ENCODE measurements at places on chromosomes 6 and 20.
A peak's percentile ranks its signal among the peaks of the same experiment; 100 is the strongest.

DNA sequence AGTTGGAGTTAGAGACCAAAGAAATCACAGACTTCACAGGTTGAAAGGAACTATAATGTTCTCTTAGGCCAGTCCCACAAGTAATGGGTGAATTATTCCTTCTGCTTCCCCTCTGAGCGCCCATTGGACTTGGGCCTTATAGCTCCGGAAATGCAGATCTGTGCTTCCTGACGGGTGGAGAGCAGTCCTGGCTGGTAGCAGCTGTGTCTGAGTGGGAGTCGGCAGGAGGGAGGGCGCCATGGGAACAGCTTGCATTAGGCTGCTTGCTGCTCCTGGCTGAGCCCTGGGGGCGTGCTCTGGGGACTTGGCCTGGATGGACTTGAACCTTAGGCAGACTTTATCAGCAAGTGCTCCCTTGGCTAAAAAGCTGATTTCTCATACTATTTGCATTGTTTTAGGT is 18.4 kb upstream of the NUP153 start:
- DNase-seq = peak; percentile 39

DNA sequence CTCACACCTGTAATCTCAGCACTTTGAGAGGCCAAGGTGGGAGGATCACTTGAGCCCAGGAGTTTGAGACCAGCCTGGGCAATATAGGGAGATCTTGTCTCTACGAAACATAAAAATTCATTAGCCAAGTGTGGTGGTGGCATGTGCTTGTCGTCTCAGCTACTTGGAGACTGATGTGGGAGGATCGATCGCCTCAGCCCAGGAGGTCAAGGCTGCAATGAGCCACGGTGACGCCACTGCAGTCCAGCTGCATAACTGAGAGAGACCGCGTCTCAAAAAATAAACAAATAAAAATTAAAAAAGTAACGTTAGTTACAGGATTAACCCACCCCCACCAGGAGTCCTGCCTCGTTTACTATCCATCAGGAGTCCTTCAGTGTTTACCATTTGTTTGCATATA is 345.1 kb downstream of the BTBD3 start:
- DNase-seq = no peak

DNA sequence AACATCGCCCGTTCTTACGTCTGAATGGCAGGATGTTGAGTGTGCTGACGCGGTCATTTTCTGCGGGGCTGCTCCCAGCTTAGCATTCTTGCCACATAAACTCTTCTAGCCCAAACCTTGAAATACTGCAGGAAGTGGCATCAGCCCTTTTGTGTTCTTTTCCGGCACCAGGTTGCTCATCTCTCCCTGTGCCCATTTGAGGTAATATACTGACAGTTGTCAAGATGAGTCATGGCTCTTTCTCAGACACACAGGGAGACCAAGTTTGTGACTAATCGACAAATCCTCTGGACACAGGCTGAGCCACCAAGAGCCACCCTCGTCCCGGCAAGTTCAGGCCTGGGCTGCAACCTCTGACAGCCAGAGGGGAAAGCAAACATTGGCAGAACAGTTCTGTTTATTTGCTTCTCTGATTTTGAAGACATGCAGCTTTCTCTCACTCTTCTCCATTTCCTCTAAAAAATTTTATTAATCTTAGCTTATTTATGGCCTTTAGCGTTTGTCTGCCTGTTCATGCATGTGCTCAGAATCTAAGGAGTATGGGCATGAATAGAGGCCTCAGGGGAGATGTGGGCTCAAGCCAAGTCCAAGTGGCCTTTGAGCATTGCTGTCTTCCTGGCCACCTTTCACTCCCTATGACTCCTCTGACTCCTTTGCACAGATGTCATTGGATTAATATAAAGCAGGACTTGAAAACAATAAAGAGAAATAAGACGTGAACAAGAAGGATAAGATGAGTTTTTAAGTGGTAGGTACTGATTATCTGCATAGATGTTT is 328.2 kb upstream of the JAG1 start:
- DNase-seq = no peak

- DNase-seq = no peak
Observed at GRCh38 chr20:49811825-49812506, 662 bp upstream of the SLC9A8 start.

GRCh38 chr6:23704479-23705052 is 421.4 kb upstream of the NRSN1 start:
- no peak for DNase-seq

DNA sequence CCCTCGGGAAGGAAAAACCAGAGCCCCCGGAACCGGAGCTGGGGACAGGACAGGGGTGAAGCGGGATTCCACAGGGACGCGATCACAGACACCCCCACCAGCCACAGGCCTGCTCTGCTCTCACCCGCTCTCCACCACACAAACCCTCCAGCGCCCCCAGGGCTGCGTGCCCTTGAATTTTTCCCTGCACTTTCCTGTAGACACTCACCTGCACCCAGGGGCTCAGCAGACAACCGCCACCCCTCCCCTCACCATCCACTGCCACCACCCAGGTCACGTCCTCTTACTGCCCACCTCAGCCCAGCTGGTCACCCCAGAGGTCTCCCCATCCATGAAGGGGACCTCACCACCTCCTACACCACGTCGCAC is 631 bp downstream of the ULBP2 start:
- DNase-seq = no peak

- no peak for DNase-seq
Observed at GRCh38 chr6:167150941-167151549, 6.7 kb downstream of the GPR31 start.

DNA sequence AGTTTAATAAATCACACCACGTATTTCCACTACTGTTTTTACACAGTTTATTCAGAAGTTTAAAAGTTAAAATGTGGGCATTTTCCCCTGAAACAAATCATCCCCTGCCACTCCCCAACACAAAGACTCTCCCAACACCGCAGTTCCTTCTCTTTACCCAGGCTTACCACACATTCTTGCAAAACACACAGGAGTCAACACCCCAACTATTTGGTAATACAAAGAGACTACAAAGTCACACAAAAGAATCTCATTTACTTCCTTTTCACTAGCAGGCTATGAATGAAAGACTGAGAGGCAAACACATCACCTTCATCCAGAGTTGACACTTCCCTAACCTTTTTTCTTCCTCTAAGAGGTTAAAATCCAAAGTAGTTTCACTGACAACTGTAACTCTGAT is 51.1 kb downstream of the KCTD20 start:
- DNase-seq = no peak

GRCh38 chr6:162941128-162941527 is 213.4 kb downstream of the PACRG start:
- DNase-seq = no peak

GRCh38 chr6:5124526-5124925 is 39.4 kb downstream of the PPP1R3G start:
- DNase-seq = no peak

DNA sequence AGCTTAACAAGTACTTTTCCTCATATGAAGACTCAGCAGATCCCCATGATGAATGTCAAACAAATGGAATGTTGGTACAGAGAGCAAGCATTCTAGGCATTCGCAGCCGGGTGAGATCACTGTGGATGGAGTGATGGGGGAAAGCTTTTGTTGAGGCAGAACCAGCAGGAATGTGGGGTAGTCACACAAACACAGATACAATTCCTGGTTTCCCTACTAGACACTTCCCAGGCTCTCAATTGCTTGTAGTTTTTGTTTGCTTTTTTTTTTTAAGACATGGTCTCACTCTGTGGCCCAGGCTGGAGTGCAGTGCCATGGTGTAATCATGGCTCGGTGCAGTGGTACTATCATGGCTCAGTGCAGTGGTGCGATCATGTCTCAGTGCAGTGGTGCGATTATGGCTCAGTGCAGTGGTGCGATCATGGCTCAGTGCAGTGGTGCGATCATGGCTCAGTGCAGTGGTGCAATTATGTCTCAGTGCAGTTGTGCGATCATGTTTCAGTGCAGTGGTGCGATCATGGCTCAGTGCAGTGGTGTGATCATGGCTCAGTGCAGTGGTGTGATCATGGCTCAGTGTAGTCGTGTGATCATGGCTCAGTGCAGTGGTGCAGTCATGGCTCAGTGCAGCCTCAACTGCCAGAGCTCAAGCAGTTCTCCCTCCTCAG is 15.4 kb upstream of the IER3 start:
- no peak for DNase-seq

- no peak for DNase-seq
Observed at GRCh38 chr20:52118016-52118623, 73.5 kb downstream of the ZFP64 start.

DNA sequence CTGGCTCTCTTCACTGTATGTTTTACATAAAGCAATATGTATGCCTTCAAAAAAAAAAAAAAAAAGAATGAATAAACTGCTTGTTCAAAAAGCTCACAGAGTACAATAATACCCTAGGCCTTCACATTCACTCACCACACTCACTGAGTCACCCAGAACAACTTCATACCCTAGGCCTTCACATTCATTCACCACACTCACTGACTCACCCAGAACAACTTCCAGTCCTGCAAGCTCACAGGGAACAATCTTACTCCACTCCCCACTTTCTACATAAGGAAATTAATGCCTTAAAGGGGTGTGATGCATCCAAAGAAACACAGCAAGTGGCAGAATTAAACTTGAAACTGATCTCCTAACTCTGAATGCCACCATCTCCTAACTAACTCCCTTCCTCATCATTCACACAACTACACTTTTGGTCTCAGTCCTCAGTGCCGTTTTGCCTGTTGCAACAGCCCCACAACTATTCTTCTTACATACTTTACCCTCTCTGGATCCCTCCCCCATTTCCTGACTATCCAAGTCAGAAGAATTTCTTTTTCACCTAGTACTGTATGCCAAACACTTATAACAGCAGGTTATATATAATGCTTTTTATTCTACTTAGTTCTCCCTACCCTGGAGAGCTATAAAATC is 34.2 kb downstream of the NHSL1 start:
- no peak for DNase-seq

DNA sequence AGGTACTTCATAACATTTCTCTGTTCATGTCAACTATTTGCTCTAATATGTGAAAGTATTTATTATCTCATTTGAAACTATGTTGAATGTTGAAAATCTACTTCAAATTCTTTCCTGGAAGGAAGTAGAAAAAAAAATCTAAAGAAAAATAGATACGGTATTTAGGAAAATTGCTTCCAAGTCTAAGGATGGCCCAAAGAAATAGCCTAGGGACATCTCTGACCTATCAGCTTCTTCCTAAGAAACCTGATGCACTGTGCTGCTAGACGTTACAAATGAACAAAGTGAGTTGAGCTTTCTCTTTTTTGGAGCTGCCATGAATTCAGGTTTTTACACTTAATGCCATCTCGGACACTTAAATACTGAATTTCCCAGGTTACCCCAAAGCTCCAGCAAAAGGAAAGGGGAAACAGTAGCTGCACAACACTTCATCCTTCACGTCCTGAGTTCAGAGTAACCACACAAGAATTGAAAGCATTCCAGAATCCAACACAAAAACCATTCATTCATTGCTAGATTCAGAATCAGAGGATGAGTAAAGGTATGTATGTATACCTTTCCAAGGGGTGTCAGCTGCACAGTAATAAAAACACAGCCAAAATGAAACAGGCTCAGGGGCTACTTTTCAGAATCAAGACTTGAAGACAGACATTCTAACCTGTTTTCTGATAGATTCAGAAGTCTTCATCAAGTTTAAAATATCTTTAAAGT is 7.9 kb downstream of the RMND1 start:
- DNase-seq = no peak

GRCh38 chr6:167745670-167746389 is 80.9 kb upstream of the AFDN start:
- no peak for DNase-seq

- no peak for DNase-seq
Observed at GRCh38 chr6:24861934-24862333, 63.2 kb upstream of the ARMH2 start.

DNA sequence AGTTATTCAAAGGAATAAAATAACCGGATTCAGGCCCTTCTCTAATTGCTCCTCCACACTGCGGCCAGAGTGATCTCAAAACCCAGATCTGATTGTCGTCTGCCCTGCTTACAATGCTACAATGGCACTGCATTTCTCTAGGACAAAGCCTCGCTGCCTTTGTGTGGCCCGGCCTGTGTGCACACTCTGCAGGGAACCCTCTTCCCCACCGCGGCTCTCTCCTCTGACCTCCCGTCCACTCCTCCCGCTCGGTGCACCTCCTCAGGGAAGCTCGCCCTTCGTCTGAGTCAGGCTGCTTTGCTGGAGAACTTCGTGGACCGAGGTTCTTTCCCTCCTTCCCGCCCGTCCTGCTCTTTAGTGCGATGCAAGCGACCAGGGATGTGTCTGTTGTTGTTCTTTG is 101.6 kb upstream of the SNX9 start:
- DNase-seq = no peak

DNA sequence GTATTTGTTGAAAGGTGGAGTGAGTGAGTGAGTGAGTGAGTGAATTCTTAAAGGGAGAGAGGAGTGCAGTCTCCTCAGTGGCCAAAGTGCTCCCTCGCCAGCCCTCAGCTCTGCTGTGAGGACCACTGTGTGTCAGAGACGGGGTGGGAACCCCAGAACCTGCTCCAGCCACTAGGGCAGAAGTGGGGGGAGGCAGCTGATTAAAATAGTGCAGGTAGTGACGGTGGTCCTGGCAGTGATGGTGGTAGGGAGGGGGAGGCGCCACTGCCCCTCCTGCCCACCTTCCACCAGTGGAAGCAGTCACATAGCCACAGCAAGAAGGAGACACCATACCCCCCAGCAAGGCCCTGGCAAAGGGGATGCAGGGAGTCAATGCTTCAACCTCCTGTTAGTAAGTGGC is 133.5 kb downstream of the PHACTR3 start:
- DNase-seq = no peak

- no peak for DNase-seq
Observed at GRCh38 chr6:158251565-158251964, 60.7 kb upstream of the TULP4 start.

DNA sequence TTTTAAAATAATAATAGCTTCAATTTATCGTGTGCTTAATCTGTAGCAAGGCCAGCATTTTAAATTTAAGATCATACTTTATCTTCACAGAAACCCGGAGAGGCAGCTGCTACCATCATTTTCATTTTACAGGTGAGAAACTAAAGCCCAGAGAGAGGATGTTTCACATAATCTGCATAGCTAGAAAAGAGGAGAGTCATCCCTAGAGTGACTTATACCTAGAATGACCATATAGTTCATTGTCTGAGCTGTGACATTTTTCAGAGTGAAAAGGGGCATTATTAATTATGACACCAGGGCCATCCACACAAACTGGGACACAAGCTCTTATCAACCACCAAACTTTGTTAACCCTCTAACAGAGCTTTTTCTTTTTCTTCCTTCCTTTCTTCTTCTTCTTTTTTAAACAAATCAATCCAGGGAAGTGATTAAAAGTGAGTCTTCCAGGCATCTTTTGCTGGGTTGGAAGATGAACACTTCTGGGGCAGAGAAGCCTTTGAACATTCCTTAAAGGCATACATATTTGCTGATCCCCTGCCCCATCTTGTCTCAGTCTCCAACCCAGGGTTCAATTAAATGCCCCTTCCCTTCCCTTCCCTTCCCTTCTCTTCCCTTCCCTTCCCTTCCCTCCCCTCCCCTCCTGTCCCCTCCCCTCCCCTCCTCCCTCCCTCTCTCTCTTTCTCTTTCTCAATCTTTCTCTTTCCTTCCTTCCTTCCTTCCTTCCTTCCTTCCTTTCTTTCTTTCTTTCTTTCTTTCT is 272.5 kb upstream of the JAG1 start:
- DNase-seq = no peak

All from left hindlimb (tissue), 1 donor.